T-cell (primary cell): ENCODE measurements at places on chromosomes 5 and 9. TPM values are rescaled to one million over a fixed set of nuclear protein-coding genes. Genes with fewer than 3 reads are reported as not detected.

The RNF183 gene
- not detected for total RNA-seq

The SLCO6A1 gene
- not detected for total RNA-seq

The PTGDS gene
- 18.0 TPM for total RNA-seq

The CCDC192 gene
- total RNA-seq, result not detected

The TSSK1B gene
- not detected for total RNA-seq

The TRIM36 gene
- total RNA-seq, result not detected

The DOCK2 gene
- 168 TPM for total RNA-seq

The OMD gene
- total RNA-seq, result not detected

The COL23A1 gene
- total RNA-seq, result not detected

The CARD9 gene
- total RNA-seq, result 0.47 TPM

The MYOT gene
- not detected for total RNA-seq

The IARS1 gene
- 124 TPM for total RNA-seq

The PRXL2C gene
- 10.2 TPM for total RNA-seq

The AP3B1 gene
- total RNA-seq, result 40.8 TPM

The SLC25A51 gene
- total RNA-seq, result 32.4 TPM

The PLAC8L1 gene
- total RNA-seq, result 1.4 TPM

The GPSM1 gene
- total RNA-seq, result 11.5 TPM

The ANKRD33B gene
- 1.0 TPM for total RNA-seq

The SLC46A2 gene
- total RNA-seq, result not detected

The CXCL14 gene
- total RNA-seq, result not detected

The ITK gene
- 338 TPM for total RNA-seq

The MLANA gene
- not detected for total RNA-seq

The FANCC gene
- 4.2 TPM for total RNA-seq

The SNCAIP gene
- not detected for total RNA-seq

The THBS4 gene
- total RNA-seq, result 0.90 TPM

The PKD2L2 gene
- not detected for total RNA-seq

The PCDHA11 gene
- total RNA-seq, result not detected

The SETD9 gene
- total RNA-seq, result 6.1 TPM

The DAB2 gene
- total RNA-seq, result 0.78 TPM

The PCDHA1 gene
- total RNA-seq, result not detected

The FAT2 gene
- not detected for total RNA-seq

The AMBP gene
- not detected for total RNA-seq

The PCDHB2 gene
- not detected for total RNA-seq

The TUSC1 gene
- total RNA-seq, result 0.20 TPM

The ACTBL2 gene
- total RNA-seq, result not detected

The PIP5K1B gene
- 1.8 TPM for total RNA-seq

The FOXD4 gene
- total RNA-seq, result 0.16 TPM

The AGXT2 gene
- total RNA-seq, result not detected

The FLT4 gene
- 5.4 TPM for total RNA-seq

The BRD8 gene
- total RNA-seq, result 79.5 TPM

The FCN2 gene
- total RNA-seq, result not detected

The PTPN3 gene
- 0.05 TPM for total RNA-seq

The ZDHHC11 gene
- total RNA-seq, result 38.0 TPM

The PCDHB4 gene
- total RNA-seq, result not detected

The TNC gene
- 0.20 TPM for total RNA-seq

The KCNIP1 gene
- total RNA-seq, result not detected

The HTR1A gene
- total RNA-seq, result not detected

The PCSK5 gene
- total RNA-seq, result 19.5 TPM

The TSLP gene
- total RNA-seq, result 0.12 TPM
